CMK (cell line): ENCODE measurements at places on chromosomes 5 and 9.

- no peak for DNase-seq
These were observed 195.3 kb upstream of the KLF9 start for GRCh38 chr9:70609542-70610286.

- DNase-seq: no peak
These were observed 51.4 kb upstream of the NRARP start for GRCh38 chr9:137353223-137354152.

DNA sequence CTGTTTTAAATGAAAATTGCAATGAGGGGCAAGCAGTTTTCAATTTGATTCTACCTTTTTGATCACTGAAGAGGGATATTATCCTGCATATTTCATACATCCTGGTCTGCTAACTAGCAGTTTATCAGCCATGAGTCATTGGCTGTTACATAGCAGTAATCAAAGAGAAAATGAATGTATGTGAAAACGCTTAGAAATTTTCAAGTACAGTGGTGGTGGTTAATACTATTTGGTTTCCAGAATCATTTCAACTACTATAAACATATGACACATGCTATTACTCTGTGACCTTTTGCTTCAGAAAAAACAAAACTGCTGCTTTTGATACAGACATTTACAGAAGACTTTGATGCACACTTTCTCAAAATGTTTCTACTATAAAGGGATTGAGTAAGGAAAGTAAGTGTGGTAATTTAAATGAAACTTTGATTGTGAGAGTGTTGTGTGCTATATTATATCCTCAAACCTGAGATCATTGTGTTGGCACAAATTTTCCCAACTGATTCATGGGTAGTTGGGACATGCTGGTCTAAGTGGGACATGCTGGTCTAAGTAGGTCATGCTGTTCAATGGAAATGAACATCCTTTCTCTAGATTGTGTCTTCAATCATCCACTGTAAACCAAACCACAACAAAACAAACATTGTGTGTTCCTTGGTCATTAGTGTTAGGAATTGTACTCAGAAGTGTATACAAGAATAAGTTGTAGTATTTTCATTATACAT, 5.1 kb downstream of the RNF14 start:
- no peak for DNase-seq

- DNase-seq: no peak
These were observed 11.5 kb downstream of the SLC6A19 start for GRCh38 chr5:1212881-1213280.

DNA sequence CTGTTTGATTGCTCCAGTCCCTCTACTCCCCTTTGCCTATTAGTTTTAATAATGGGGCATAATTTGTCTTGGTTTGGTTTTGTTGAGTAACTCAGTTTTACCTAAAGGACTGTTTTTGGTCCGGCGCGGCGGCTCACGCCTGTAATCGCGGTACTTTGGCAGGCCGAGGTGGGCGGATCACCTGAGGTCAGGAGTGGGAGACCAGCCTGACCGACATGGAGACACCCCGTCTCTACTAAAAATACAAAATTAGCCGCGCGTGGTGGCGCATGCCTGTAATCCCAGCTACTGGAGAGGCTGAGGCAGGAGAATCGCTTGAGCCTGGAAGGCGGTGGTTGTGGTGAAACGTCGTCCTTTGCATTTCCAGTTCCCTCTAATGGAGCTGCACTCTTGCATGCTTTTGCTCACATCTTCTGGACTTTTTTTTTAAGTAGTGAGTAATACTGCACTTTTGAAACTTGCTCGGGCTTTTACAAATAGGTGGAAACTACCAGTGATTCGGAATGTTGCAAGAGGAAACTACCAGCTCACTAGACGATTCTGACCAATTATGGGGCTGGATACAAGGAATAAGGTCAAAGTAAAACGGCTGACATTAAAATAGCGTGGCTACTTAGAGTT, 721 bp upstream of the MAML1 start:
- no peak for DNase-seq

DNA sequence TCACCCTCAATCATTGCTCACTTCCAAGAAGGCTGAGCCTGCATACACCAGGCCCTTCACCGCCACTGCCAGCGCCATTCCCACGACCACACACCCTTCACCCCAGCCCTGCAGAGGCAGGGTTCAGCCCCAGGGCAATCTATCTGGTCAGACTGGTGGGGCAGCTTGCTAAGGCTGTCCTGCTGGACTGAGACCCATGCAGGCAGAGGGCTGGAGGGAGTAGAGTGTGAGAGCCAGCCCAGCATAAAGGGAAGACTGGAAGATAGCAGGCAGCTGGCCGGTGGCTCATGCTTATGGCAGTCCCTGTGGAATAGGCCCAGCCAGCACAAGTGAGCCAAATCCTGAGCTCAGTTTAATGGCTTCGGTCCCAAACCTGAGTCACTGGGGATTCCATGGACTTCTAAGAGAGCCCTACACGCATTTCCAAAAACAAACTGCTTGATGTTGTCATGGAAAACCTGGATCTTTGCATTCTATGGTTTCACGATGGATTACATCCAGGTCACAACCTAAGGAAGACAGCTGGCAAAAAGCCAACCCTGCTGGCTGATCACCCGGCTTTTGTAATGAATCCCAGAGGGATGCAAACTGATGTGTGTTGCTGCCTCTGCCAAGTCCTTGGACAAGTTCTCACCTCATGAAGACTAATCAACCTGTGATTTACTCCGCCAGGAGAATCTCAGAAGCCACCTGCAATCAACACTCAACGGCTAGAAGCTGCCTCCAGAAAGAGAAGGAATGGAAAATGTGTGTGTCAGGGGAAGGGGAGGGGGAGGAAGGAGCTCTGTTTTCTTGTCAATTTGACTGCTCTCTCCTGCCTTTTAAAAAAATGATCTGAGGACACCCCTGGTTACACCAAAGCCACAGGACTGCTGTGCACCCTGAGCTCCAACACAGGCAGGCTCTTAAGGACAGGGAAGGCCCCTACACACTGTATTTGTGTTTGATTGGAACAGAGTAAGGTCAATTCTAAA, 143.6 kb downstream of the LHFPL2 start:
- DNase-seq: no peak

- DNase-seq: no peak
These were observed 7.6 kb upstream of the PRRC2B start for GRCh38 chr9:131386281-131386680.

- DNase-seq: no peak
These were observed 470.7 kb downstream of the CDK5RAP2 start for GRCh38 chr9:120109242-120109641.

DNA sequence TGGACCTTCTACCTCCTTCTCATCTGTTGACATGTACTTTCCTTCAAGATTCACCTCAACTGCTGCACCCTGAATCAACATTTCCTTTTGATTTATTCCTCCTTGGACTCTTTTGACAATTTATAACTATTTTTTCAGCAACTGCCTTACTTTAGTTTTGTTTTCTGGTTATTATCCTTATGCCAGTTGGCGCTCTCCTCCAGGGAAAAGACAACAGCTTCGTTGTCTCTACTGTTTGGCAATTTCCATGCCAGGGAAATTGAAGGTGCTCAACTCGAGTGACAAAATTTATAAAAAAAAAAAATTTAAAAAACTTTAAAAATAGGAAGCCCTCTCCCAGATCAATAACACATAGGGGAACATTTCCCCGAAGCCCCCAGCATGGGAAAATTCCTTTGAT, 549.2 kb upstream of the DMAC1 start:
- no peak for DNase-seq

GRCh38 chr5:82910905-82911304, 166.3 kb downstream of the TMEM167A start:
- DNase-seq: no peak

GRCh38 chr5:90424245-90424644, 14.7 kb upstream of the CETN3 start:
- DNase-seq: no peak

- no peak for DNase-seq
These were observed 84.2 kb upstream of the SEMA6A start for GRCh38 chr5:116658830-116659229.

DNA sequence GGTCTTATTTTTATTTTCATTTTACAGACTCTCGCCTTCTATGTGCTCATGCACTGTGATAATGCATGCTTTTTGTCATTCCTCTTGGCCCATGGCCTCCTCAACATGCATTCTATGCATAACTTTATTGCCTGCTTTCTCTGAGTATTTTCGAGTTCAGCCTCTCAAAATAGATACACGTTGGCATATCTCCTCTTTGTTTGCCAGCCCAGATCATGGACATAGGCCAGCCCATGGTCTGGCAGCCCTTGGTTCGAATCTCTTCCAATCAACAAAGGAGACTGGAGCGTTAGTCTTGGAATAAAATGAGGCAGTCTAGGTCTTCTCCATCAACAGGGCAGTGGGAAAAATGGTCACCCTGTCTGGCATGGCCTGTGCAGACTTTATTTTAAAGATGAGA, 279.5 kb upstream of the ADAMTS16 start:
- DNase-seq: no peak

GRCh38 chr9:137316012-137316981, 14.2 kb upstream of the NRARP start:
- no peak for DNase-seq

GRCh38 chr5:56493766-56494165, 260.6 kb upstream of the ANKRD55 start:
- no peak for DNase-seq

DNA sequence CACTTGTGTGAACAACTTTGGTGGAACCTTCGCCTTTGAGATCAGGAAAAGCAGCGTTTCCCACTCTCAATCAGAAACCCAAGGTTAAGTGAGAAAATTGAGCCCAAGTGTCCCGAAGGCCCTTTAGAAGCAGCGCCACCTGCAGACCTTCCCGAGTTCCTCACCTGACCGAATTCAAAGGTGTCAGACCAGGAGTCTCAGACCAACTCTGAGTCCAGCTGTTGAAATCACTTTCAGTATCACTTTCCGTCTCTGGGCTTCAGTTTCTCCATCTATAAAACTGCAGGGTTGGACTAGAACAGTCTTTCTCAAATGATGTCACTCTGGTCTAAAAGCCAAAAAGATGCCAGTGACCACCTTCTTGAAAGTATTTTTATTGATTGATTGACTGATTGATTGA, 31.7 kb upstream of the GRHPR start:
- DNase-seq: no peak

GRCh38 chr9:132742821-132743311, 72.6 kb downstream of the GTF3C4 start:
- no peak for DNase-seq

GRCh38 chr9:127858041-127858512, 3.6 kb upstream of the ENG start:
- peak; percentile 48 for DNase-seq

GRCh38 chr5:56185768-56186311, 47.3 kb downstream of the ANKRD55 start:
- no peak for DNase-seq

DNA sequence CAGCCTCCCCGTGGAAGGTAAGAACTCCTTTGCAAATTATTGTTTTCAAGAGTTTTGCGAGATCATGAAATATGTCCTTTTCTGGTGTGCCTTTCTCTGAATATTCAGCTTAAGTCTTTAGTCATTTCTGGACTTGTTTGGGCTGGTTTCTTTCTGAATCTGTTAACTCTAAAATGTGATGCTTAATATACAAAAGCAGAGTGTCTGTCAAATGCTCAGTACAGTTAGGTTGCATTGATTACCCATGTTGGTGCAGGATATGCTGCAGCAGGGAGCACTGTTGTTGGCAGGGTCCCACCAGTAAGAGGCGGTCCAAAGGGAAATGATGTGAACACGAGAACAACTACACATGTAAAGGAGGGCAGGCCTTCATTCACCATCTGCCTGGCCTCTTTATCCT, 47.7 kb downstream of the SPTAN1 start:
- no peak for DNase-seq

DNA sequence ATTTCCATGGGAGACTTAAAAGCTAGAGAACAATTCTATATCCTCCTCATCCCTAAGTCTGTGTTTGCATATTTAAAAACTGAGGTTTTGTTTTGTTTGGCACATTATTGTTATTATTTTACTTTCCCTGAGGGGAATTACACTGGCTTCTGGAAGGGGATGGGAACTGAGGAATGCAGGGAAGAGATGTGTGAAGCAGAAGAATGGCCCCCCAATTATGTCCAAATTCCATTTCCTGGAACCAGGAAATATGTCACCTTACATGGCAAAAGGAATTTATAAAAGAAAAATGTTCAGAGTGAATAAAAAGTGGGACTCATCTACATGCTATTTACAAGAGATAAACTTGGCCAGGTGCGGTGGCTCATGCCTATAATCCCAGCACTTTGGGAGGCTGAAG, 129.8 kb downstream of the MARCHF11 start:
- no peak for DNase-seq

DNA sequence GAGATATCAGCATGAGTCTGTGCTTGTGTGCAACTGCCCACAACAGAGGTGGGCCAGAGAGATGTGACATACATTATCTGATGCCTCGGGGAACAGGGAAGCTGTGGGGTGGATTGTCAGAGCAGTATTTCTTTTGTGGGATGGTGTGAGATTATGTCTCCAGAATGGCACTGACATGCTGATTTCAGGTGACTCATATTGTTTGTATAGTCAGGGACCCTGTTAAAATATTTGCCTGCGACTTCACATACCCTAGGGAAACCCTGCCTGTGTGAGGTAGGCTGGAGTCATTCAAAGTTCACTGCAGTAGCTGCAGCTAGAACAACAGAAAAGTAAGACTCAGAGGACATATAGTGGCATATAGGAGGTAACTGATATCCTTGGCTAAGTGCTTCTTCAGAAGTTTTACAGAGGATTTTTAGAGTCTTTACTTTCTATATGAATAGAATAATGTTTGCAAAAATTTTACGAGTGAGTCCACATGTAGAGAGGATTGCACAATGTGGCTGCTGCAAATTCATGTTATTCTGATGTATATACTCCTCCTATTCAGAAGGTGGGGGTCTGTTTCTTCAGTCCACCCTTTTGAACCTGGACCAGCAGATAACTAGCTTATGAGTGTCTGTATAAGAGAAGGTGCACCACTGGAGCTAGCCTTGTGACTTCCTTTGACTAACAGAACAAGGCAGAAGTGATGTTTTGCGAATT, 89.3 kb downstream of the MACIR start:
- DNase-seq: no peak

- DNase-seq: no peak
These were observed 82.3 kb upstream of the TLE4 start for GRCh38 chr9:79489261-79490000.

GRCh38 chr9:105854783-105855724, 160.7 kb downstream of the TMEM38B start:
- DNase-seq: no peak

GRCh38 chr5:135565725-135566421, 12.9 kb downstream of the CXCL14 start:
- DNase-seq: peak; percentile 45
